ENCODE measurements at places on chromosomes 2 and 18.

DNA sequence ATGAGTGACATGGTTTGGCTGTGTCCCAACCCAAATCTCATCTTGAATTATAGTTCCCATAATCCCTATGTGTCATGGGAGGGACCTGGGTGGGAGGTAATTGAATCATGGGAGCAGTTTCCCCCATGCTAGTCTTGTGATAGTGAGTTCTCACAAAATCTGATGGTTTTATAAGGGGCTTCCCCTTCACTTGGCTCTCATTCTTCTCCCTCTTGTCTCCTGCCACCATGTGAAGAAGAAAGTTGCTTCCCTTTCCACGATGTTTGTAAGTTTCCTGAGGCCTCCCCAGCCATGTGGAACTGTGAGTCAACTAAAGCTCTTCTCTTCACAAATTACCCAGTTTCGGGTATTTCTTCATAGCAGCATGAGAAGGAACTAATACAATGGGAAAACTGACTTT is 14.0 kb downstream of the DNAH7 start:
- no peak for DNase-seq

GRCh38 chr2:13481201-13481600 is 764.5 kb downstream of the TRIB2 start:
- no peak for DNase-seq

DNA sequence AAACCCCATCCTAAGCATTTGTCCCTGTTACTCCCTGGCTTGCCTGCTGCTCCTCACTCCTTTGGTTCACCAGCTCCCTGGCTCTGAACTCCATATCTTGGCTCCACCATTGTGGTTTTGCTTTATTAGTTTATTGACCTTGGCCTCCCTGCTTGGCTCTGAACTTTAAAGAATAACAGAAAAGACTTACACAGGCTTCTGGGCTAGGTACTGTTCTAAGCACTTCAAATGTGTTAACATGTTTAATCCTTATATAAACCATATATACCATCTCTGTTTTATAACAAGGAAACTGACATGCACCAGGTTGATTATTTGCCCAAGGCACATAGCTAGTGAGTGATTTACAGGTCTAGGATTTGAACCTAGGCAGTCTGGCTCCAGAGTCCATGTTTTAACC is 149.7 kb upstream of the CAPN13 start:
- DNase-seq: no peak

DNA sequence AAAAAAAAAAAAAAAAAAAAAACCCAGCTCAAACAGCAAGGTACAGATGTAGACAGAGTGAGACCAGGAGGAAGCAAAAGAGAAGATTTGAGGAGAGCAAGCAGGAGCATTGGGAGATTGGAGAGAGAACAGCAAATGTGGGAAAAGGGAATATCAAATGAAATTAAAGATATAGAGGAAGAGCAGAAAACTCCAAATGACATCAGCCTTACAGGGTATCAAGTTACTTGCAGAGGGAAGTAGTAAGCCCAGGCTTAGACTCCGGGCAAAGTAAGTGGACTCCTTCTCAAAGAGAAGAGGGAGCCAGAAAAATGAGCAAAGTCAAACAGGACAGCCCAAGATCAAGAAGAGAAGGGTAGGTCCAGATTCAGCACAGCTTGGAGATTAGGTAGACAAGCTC is 93.3 kb upstream of the PPP1CB start:
- no peak for DNase-seq

- DNase-seq: no peak
Observed at GRCh38 chr2:74007121-74007520, 22.4 kb downstream of the TET3 start.

DNA sequence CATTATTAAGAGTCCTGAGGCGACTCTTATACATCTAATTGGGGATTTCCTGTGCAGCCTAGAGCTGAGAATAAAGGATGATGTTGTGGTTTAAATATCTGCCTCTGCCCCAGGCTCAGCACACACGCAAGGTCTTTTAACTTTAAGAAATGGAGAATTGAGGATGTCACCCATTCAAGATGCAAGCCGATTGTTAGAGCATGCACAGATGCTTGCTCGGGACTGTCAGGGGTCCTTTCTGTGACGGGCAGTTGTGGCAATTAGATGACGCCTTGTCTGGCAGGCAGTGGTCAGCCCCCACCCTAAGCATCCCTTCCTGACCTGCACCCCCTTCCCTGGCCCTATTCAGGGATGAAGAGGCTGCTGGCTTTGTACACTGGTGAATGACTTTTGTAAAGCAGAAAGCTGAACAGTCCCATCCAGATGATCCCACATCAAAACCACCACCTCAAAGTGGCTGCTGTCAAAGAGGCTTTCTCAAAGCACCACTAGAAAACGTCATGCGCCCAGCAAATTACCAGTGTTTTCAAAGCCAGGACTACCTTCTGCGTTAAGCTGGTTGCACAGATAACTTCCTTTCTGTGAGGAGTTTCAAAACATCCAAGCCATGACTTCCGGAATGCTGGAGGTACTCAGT is 23.7 kb downstream of the FAM178B start:
- no peak for DNase-seq

- DNase-seq: no peak
Observed at GRCh38 chr18:47779381-47779780, 151.1 kb downstream of the SMAD2 start.

- DNase-seq: no peak
Observed at GRCh38 chr2:7724336-7724735, 807.1 kb downstream of the RNF144A start.

- no peak for DNase-seq
Observed at GRCh38 chr2:218289639-218290315, 2.5 kb downstream of the TMBIM1 start.

GRCh38 chr18:21105936-21106335 is 5.7 kb downstream of the ROCK1 start:
- DNase-seq: no peak

DNA sequence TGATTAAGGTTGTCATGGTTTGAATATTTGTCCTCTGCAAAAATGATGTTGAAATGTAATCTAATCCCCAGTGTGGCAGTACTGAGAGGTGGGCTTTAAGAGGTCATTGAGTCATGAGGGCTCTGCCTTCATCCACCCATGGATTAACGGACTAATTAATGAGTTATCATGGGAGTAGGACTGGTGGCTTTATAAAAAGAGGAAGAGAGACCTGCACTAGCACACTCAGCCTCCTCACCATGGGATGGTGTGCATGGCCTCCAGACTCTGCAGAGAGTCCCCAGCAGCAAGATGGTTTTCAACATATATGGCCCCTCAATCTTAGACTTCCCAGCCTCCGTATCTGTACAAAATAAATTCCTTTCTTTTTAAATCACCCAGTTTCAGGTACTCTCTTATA is 41.0 kb downstream of the DTNB start:
- no peak for DNase-seq

- DNase-seq: peak; percentile 27
Observed at GRCh38 chr2:63589148-63589958, 590 bp downstream of the MDH1 start.

- no peak for DNase-seq
Observed at GRCh38 chr2:62447411-62447810, 58.6 kb downstream of the TMEM17 start.

GRCh38 chr18:57343833-57344232 is 8.5 kb upstream of the ST8SIA3 start:
- peak; percentile 12 for DNase-seq

GRCh38 chr18:51226068-51226467 is 28.6 kb upstream of the MEX3C start:
- DNase-seq: no peak

GRCh38 chr2:45823723-45824206 is 172.3 kb downstream of the PRKCE start:
- no peak for DNase-seq

DNA sequence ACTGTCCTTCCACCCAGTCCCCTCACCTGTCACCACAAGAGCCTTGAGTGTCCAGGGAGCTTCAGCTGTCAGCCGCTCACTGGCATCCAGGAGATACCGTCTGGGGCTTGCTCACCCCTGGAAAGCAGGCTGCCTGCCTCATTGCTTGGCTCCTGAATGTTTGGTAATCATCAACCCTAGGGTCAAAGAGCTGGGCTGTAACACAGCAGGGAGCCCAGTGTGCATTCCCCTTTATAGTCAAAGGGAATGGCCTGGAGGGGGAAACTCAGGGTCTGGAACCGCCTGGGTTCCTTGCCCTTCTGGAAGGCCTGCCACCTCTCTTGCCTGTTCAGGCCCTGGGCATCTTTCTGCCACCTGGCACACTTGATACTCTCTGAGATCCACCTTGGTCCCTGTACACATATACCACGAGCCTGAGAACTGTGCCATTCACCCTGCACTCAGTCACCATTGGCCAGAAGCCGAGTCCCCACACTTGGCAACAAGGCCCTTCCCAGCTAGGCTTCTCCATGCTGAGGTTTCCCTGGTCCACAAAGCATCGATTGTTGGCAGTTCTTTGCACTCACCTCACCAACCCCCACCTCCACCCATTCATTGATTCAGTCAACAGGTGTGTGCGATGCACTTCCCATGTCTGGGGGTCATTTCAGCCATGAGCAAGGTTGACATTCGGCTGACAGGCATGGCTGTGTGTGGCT is 35.0 kb downstream of the TPRKB start:
- no peak for DNase-seq

GRCh38 chr2:177758591-177759371 is 313.8 kb downstream of the PDE11A start:
- DNase-seq: peak; percentile 59

DNA sequence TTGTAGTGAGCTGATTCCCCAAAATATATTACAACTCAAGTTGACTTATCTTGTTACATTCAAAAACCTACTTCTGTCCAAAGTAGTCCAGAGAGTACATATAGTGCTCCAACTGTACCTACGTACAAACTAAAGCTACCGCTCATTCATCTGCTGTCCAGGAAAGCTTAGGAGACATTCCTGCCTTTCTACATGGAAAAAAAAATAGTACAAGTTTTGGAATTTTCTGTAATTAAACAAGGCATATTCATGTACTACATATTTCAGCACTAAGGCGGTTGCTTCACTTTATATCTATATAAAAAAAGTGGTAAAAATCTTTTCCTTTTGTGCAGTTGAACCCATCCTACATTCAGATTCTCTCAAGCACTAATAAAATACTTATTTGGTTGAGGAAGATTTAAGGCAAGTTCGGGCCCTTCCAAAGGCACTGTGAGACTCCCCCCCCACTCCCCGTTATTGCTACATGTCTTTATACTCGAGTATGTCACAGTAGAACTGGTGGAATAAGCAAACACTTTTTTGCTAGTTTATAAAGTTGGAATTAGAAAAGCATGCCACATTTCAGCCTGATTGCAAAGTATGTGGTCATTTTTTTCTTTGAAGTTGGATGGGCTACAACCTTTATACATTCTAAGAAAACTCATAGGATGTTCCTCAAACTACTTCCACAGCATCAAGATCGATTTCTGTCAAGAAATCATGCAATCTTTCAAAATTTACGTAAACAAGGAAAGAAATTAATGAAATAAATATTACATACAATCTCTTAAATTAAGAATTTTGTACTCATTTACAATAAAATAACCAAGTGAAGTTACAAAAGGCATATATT is 3.7 kb downstream of the ZFP36L2 start:
- no peak for DNase-seq

DNA sequence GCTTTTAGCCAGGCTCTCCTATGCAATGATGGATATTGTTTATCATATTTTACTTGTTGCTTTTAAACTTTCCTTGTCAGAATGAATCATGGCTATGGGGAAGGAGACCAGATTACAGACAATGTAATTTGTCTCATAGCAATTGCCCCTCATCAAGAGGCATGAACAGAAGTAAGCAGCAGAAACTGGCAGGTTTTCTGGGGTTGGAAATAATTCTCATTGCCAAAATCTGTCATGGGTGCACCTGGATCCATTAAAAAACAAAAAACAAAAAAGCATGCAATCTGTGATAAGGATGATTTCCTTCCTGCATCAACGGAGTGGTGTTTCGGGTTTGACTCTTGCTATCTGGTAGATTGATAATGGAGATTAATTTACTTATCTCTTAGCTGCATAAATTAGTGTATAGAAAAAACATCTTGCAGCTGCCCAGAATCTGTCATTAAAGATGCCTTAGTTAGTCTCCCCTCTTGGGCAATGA is 419.6 kb downstream of the SOX11 start:
- DNase-seq: no peak

- no peak for DNase-seq
Observed at GRCh38 chr2:106284255-106284654, 90.2 kb upstream of the UXS1 start.

GRCh38 chr2:173752152-173752551 is 213.0 kb downstream of the SP3 start:
- no peak for DNase-seq

DNA sequence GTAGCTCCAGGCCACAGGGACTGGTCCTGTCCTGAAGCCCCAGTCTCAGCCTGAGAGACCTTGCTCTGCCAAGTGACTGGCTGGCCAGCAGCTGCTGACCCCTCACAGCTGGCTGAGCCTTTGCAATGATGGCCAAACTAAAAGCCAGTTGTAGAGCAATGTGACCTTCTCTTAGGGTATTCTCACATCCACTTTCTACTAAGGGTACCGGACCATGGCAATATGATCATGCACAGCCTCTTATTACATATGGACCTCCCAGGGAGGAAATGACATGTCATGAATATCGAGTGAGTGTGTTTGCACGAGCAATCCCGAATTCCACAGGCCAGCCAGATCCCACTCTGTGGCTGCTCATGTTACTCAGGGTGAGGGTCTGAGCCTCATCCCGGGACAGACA is 213.9 kb downstream of the VAPA start:
- no peak for DNase-seq

DNA sequence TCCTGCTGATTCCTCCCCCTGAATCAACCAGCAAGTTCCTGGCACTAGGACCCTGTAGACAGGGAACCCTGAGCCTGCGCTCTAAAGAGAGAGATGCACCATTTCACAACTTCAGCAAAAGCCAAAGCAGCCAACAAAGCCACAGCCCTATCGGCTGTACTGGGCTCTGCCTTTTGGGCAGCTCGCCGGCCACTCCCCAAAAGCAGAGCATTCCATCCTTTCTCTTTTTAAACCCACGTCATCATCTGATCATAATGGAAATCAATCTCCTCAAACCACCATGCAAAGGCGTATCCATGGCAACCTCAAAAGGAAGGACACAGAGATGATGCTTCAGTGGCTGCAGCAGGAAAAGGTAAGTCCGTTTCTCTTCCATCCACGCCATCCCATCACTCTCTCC is 5.3 kb upstream of the DCTN1 start:
- no peak for DNase-seq

DNA sequence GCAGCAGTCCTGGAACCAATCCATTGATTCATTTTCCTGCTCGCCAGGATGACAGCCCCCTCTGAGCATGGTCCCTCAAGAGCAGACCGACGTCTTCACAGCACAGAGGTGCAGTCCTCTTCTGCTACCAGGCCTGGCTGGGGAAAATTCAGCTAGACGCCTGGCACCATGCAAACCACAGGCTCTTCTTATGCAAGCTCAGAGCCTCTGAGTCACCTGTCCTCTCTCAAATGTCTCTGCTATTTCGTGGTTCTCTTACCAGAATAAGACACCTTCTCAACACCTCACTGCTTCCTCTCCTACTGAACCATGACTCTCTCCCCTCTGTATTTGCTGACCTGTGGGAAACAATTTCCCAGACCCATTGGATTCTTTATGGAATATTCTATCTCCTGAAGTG is 79.8 kb upstream of the CYRIA start:
- no peak for DNase-seq

DNA sequence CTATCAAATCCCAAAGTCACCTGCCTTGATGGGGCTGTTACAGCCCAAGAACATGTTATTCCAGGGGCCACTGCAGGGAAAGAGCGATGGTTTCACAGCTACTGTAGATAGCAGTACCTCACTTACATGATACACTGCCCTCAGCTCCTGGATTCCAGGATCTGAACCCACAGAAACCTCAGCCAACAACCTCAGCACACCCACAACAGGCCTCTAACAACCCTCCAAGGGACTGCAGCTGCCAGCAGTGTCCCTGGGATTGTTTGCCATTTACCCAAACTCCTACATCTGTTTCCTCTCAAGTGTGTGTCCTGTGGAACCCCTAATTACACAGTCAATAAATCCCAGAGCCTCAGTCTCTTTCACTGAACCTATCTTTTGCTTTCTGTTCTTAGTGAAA is 28.2 kb downstream of the OSBPL1A start:
- no peak for DNase-seq

All from NCI-H2171 (cell line).